Fibroblast of skin of back (primary cell): ENCODE measurements at places on chromosomes 16 and 17.

GRCh38 chr17:7156342-7156940 lies 22.7 kb downstream of the ASGR1 start:
- DNase-seq: no peak

GRCh38 chr17:77089124-77089490 lies 51.7 kb upstream of the SEC14L1 start:
- no peak for DNase-seq

- DNase-seq: no peak
These were observed 162.7 kb downstream of the SPECC1 start for GRCh38 chr17:20171741-20172365.

- no peak for DNase-seq
These were observed 43.9 kb downstream of the TRARG1 start for GRCh38 chr17:1323336-1323735.

DNA sequence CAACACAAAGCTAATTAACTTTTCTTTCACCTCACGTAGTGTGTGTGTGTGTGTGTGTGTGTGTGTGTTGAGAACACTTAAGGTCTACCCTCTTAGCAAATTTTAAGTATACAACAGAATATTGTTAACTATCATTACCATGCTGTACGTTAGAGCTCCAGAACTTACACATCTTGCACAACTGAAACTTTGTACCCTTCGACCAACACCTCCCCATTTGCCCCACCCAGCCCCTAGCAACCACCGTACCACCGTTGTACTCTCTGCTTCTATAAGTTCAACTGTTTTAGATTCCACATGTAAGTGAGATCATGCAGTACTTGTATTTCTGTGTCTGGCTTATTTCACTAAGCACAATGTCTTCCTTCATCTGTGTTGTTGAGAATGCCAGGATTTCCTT lies 28.1 kb upstream of the MLYCD start:
- no peak for DNase-seq
